Iris pigment epithelial cell (primary cell): ENCODE measurements at places on chromosomes 2 and 18.

- DNase-seq, result no peak
Measured at GRCh38 chr2:154306266-154306970, 392.1 kb upstream of the KCNJ3 start.

DNA sequence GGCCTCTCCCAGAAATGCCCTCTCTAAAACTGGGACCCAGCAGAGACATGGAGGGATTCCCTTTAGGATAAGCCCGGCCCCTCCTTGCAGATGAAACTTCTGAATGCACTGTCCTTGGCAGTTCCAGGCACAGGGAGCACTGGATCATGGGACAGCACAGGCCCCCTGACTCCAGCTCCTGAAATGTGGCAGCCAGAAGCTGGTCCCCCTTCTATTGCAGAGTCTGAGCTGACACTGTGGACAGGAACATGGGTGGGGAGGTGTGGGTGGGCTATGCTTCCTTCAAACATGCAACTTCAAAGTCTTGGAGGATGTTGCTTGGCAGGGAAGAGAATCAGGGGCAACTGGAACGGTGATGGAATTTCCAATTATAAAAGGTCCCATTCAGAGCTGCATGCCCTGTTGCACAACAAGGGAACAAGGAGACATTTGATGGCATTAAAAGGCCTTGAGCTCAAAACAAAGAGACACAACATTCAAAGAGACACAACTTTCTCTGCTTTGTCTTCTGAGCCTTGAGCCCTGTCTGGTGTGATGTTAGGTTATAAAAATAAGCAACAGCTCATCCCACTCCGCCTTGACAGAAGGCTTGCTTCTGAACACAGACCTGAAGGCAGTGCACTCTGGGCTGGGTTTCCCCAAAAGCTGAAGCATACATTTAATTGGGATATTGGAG is 239.0 kb downstream of the OSR1 start:
- DNase-seq, result no peak

- DNase-seq, result no peak
Measured at GRCh38 chr2:169324581-169325260, 37.6 kb downstream of the LRP2 start.

DNA sequence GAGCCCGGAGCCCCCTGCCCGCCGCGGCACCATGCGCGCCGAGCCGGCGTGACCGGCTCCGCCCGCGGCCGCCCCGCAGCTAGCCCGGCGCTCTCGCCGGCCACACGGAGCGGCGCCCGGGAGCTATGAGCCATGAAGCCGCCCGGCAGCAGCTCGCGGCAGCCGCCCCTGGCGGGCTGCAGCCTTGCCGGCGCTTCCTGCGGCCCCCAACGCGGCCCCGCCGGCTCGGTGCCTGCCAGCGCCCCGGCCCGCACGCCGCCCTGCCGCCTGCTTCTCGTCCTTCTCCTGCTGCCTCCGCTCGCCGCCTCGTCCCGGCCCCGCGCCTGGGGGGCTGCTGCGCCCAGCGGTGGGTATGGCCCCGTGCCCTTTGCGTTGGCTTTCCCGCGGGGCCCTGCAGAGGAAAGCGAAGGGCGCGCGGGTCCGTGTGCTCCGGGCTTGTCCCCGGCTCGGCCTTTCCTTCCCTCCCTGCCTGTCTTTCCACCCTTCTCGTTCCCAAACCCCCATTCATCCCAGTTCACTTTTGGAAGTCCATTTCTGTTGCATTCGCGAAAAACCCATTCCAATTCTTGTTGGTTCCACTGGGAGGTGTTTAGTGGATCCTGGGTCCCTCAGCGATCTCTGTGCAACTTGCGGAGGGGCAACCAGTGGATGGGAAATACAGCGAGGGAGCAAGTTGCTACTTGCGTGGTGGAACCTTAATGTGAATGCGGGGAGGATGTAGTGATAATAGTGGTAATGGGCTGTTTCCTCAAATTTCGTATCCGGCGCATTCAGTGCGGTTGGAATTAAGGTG is 599 bp downstream of the ADAM23 start:
- DNase-seq, result peak; percentile 42

DNA sequence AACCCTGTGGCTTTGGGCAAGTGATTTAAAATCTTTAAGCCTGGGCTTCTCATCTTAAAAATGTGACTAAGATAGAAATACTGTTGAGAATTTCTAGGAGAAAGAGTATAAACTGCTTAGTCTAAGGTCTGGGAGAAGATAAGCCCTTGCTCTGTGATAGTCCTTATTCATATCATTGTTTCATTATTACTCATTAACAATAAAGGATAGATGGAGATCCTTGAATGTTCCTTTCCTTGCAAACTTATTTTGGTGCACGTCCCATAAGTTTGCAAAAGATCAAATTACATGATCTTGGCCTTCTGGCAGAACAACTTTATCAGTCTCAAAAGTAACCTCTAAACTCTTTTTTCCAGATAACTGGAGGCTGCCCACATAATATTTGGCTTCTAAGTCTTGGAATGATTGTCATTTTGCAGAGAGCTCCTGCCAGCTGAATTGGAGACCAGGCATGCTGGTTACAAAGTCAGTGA is 138.3 kb downstream of the FAM124B start:
- DNase-seq, result peak; percentile 53

- DNase-seq, result peak; percentile 72
Measured at GRCh38 chr2:215826838-215827441, 186.4 kb downstream of the MREG start.

- no peak for DNase-seq
Measured at GRCh38 chr18:23935804-23936203, 78.8 kb upstream of the TTC39C start.

- no peak for DNase-seq
Measured at GRCh38 chr2:10790228-10790973, 22.2 kb downstream of the PDIA6 start.

DNA sequence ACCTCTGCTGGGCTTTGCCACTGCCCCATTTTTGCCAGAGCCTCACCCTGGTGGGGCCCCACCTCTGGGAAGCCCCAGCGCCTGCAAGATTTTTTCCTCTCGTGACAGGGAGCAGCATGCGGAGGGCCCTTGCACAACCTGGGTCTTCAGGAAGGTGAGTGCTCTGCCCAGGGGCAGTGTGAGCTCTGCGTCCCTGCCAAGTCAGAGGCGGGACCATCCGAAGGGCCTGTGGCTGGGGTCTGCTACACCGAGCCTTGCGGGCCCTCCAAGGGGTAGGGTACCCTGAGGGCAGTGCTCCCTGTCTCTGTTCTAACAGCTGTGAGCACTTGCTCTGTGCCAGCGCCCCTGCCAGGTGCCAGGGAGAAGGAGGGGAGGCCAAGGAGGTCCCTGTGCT is 5.8 kb upstream of the ODC1 start:
- no peak for DNase-seq

- no peak for DNase-seq
Measured at GRCh38 chr2:20455076-20455587, 8.3 kb downstream of the RHOB start.

DNA sequence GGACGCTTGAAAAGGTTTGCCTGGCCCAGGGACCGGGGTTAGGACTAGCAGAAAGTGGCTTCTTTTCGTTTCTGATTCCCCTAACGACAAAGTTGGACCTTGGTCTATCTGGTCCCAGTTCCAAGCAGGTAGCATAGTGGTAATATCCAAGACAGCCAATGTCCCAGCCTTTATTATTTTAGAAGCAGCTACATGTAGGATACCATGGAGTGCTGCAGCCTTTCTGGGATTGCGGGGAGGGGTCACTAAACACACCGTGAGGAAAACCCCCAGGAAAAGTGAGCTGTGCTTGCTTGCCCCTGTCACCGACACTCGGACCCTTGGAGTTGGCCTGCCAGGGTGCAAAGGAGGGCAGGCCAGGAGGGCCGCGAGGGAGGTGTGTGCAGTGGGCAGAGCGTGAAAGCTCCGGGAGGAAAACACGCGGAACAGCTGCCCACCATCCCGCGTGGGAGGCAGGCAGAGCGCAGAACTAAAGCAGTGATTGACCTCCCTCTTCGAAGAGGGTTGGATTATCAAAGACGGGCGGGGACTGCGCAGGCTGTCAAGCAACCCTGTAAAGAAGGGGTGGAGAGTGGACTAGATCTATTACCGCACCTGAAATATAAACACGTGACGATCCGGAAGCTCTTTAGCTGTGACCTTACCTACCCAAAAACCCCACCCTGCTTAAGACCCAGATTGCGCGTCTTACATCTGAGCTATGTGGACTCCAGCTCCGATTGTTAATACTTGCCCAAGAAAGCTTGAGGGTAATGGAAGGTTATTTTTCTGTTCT is 624 bp upstream of the MAP4K3 start:
- peak; percentile 54 for DNase-seq

DNA sequence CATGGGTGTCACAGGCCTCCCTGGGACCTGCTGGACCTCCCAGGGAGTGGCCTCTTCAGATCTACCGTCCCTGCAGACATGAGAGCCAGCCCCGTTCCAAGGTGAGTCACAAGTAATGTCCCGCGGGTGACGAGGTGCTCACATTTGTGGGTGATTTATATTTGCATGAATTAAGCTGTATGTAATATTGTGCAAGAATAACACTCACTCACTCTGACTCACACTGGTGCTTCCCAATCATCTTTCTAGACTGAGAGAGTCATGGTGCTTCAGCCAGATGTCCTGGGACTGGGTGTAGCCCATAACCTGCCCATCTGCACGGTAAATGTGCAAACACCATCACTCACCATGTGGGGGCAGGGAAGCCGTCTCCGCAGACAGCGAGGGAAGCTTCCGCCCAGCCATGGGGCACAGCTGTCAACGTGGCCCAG is 347.5 kb upstream of the SALL3 start:
- DNase-seq, result peak; percentile 33

DNA sequence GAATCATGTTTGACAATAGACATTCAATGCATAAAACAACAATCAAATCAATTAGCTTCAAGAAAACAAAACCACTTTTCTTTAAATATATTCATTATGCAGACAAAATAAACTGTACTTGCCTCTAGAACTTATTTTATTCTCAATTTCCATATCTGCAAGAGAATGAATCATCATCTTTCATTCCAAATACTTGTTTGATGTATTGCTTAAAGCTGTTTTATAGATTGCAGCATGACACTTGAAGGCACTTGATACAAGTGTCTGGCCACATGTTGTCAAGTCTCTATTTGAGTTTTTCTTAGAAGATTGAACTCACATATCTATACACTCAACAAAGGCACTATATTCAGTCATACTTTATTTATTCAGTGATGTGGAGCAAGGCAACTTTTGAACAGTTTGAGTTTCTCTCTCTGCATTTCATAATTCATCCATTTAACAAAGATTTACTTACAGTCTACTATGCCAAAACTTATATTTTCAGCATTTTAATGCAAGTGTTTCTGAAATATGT is 38.7 kb upstream of the DDX18 start:
- DNase-seq, result peak; percentile 3
